ENCODE measurements at places on chromosomes 7 and 10.

- no peak for DNase-seq
Measured at GRCh38 chr7:140190588-140190987, 13.8 kb upstream of the KDM7A start.

DNA sequence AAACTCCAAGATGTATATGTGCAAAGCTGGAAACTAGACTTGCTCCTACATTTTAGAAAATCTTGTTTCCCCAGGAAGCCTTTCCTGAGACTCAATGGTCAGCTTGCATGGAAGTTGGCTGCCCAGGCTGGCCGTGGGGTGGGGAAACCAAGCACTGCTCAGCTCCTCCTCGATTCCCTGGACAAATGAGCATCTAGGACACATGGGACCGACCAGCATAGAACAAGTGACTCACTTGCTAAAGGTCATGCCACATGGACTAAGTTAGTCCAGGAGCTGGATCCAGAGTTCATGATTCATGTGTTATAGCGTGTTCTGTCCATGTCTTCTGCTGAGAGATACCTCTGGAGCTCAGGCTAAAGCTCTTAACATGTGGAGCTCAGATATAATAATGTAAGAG lies 6.2 kb downstream of the FAM180A start:
- DNase-seq, result no peak

DNA sequence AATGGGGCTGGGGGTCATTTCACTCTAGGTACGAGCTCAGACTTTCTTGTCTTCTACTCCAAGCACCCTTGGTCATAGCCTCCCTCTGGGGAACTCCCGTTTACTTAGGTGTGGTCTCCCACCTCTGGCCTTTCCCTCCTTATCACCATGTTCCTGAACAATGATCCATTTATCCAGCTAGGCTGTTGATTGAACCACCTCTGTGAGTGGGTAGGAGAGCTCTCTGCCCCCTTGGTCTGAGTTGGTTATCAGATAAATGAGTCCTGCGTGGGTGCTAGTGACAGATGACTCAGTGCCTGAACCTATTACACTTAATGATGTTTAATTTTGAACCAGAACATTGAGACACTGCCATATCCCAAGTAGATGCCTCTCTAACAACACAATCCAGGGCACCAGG lies 9.4 kb downstream of the BLNK start:
- DNase-seq, result no peak

DNA sequence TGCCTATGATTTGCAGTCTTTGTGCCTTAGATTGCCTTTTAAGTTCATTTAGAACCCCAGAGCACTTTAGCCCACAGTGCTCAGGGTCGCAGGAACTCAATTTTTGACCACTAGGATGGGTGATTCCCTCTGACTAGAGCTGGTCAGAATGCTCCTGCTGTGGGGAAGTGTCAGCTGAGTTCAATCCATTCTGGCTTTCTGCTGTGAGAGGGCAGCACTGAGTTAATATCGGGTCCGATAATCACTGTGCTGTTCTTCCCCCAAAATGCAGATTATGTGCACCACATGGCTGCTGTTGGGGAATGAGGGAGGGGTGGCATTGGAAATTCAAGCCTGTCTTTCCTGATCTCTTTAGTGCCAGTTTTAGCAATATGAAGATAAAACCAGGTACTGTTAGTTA lies 886.4 kb downstream of the DNAJB9 start:
- DNase-seq, result no peak

Data from mammary epithelial cell (primary cell).